Activated CD4-positive, alpha-beta T cell treated with anti-CD3 and anti-CD28 coated beads for 36 hours (primary cell): ENCODE measurements at places on chromosomes 3 and 15. TPM values are rescaled to one million over a fixed set of nuclear protein-coding genes. Genes with fewer than 3 reads are reported as not detected.
A peak's percentile ranks its signal among the peaks of the same experiment; 100 is the strongest.

The FILIP1L gene
- 0.11 TPM for total RNA-seq

The DAZL gene
- not detected for total RNA-seq

The CFAP20DC gene
- total RNA-seq = 2.7 TPM

The MUC13 gene
- total RNA-seq = not detected

The DENND4A gene
- 43.5 TPM for total RNA-seq

The HCN4 gene
- not detected for total RNA-seq

- peaks cover 9% of the 10 kb centered on the region for H3K4me1 ChIP-seq
- H3K27me3 ChIP-seq = no peaks in the 10 kb centered on the region
- no peak overlapping the region for H3K4me3 ChIP-seq
- H3K27ac ChIP-seq = no peak overlapping the region
- DNase-seq = no peak
Observed at GRCh38 chr3:101972430-101973162, 123.3 kb downstream of the NFKBIZ start.

GRCh38 chr3:172707967-172708366 is 2.9 kb downstream of the NCEH1 start:
- no peaks in the 10 kb centered on the region for H3K36me3 ChIP-seq
- no peak for DNase-seq
- no peak overlapping the region for H3K4me3 ChIP-seq
- H3K27ac ChIP-seq = no peak overlapping the region
- H3K4me1 ChIP-seq = peaks cover 18% of the 10 kb centered on the region

- peak overlapping the region; percentile 11 for H3K4me3 ChIP-seq
- peaks cover 31% of the 10 kb centered on the region for H3K4me1 ChIP-seq
- H3K27ac ChIP-seq = no peak overlapping the region
- H3K27me3 ChIP-seq = no peaks in the 10 kb centered on the region
- H3K36me3 ChIP-seq = peaks cover 4% of the 10 kb centered on the region
- DNase-seq = peak; percentile 20
Observed at GRCh38 chr15:31455499-31455898, 128.9 kb downstream of the KLF13 start.

- no peaks in the 10 kb centered on the region for H3K4me1 ChIP-seq
- no peak overlapping the region for H3K4me3 ChIP-seq
- H3K36me3 ChIP-seq = no peaks in the 10 kb centered on the region
- no peaks in the 10 kb centered on the region for H3K27me3 ChIP-seq
- DNase-seq = no peak
Observed at GRCh38 chr3:129360171-129360611, 68.2 kb downstream of the EFCAB12 start.

DNA sequence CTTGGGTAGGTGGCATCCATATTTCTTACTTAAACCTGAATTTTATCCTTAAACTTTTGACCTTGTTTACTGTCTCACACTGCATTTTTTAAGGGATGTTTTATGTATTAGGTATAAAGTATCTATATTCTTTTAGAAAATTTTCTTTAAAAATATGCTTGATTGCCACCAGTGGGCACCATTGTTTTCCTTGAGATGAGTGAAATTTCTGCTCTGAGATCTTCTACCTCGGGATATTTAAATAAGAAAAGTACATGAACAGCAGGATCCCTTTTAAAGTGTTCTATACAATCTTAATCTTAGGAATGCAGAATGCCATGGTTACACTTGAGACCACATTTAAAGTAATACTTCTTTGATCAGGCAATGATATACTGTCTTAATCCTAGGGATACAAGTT is 108.7 kb downstream of the SLMAP start:
- no peaks in the 10 kb centered on the region for H3K4me1 ChIP-seq
- no peak overlapping the region for H3K27ac ChIP-seq
- H3K27me3 ChIP-seq = no peaks in the 10 kb centered on the region
- no peak overlapping the region for H3K4me3 ChIP-seq

GRCh38 chr3:22377421-22377820 is 626.4 kb upstream of the ZNF385D start:
- H3K27ac ChIP-seq = no peak overlapping the region
- H3K4me1 ChIP-seq = peaks cover 4% of the 10 kb centered on the region
- DNase-seq = no peak
- peaks cover 16% of the 10 kb centered on the region for H3K27me3 ChIP-seq

GRCh38 chr3:195908694-195909581 is 587 bp upstream of the TNK2 start:
- H3K27ac ChIP-seq = peak overlapping the region; percentile 100
- H3K27me3 ChIP-seq = no peaks in the 10 kb centered on the region
- H3K4me1 ChIP-seq = peaks cover 39% of the 10 kb centered on the region
- H3K4me3 ChIP-seq = peak overlapping the region; percentile 78
- H3K36me3 ChIP-seq = peaks cover 7% of the 10 kb centered on the region
- DNase-seq = peak; percentile 63

DNA sequence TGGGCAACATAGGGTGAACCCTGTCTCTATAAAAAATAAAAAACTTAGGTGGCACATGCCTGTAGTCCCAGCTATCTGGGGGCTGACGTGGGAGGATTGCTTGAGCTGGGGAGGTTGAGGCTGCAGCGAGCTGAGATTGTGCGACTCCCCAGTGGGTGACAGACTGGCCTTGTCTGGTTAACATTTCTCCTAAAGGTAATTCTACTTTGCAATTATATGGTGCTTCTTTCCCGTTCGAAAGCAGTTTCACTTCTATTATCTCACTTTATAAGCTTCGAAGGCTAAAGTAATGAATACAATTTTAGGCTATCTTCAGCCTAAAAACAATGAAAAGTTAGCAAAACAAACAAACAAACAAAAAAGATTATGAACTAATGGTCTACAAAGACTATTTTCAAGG is 35.3 kb downstream of the COMMD2 start:
- no peaks in the 10 kb centered on the region for H3K4me1 ChIP-seq
- H3K4me3 ChIP-seq = no peak overlapping the region
- no peaks in the 10 kb centered on the region for H3K27me3 ChIP-seq

DNA sequence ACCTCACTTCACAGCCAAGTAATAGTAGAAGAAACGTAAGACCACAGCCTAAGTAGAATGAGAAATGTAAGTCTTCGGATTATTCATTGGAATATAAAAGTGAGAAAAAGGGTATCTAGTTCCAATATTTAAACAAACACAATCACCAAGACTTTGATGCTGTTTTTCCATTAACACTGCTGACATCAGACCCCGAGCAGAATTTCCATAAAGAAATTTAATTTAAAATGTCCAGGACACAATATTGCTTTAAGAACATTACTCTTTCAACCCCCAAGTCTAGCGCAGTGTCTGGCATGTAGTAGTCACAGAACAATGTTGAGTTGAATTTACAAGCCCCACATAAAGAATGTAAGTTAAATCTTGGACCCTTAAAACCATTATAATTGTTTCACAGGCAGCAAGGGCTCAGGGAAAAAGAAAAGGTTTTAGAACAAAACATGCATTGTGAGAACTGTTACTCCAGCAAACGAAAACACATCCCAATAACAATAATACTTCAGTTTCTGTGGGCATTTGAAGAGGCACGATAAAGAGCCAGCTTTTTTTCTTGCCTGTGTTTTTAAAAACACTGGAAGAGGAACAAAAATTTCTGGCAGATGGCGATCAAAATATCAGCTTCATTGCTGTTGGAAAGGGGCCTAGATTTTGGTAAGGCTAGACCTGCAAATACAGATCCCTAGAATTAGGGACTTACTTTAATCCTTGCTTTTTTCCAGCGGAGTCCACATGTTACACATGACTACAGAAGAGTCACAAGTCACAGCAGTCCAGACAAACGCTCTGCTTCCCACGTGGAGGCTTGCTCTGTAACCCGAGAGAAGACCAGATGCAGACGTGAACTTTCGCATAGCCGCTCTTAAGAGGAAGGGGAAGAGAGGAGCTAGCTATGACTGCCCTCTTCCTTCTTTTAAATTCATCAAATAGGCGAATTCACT is 77.9 kb upstream of the IGSF10 start:
- no peak overlapping the region for H3K4me3 ChIP-seq
- H3K4me1 ChIP-seq = no peaks in the 10 kb centered on the region
- DNase-seq = no peak

DNA sequence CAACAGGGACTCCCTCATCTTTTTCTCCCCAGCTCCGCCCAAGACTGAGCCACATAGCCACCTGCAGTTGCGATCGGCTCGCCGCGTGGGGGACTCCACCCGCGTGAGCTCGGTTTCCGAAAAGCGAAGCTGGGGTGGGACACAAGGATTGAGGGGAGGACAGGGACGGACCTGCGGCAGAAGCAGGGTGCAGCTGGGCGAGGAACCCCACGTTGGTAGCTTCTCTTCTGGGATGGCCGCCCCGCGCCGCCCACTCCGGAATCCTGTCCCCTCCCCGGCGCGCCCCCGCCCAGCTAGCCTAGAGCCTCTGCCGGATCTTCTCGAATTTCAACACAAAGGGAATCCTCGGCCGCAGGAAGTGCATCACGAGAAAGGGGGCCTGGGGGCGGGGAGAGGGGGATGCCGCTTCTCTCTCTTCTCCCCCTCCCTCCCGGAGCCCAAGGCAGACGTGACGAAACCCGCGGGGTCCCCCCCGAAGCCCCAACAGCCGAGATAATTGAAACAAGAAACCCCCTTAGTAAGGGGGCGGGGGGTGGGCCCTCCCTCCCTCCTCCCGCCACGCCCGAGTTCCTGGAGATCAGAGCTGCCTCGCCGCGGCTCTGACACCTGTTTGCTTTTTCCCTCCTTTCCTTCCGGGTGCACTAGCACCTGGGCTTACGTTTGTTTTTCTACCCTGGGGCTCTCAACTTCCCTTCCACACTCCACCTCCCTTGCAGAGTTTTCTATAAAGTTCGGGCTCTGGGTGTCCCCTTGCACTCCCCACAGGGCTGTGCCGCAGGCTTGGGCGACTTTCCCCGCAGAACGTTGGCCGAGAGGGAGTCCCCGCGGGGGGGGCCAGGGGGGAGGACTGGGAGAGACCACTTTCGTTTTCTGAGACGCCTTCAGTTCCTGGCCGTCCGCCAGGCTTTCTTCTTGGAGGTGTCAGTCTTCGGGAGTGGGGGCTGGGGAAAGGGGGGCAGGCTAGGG is 1.3 kb upstream of the KCNH8 start:
- H3K27ac ChIP-seq = peak overlapping the region; percentile 73
- H3K4me3 ChIP-seq = peak overlapping the region; percentile 81
- DNase-seq = peak; percentile 79
- H3K27me3 ChIP-seq = peaks cover 38% of the 10 kb centered on the region
- H3K36me3 ChIP-seq = no peaks in the 10 kb centered on the region

DNA sequence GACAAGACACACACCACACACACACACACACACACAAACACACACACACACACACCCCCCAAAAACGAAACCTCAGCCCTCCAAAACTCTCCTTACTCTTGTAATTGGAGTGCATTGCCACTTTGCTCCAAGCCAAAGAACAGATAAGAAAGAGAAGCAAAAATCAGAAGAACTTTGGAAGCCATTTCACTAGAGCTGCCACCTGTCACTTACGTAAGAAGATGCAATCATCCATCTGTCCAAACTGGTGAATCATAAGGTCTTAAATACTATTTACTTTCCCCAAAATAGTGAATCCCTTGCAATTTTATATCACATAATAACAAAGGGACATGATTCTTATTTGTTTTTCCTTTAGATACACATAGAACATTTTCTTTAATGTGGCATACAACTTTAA is 285.4 kb downstream of the ZBTB20 start:
- H3K36me3 ChIP-seq = no peaks in the 10 kb centered on the region
- no peak overlapping the region for H3K4me3 ChIP-seq
- H3K4me1 ChIP-seq = peaks cover 34% of the 10 kb centered on the region
- H3K27ac ChIP-seq = no peak overlapping the region

DNA sequence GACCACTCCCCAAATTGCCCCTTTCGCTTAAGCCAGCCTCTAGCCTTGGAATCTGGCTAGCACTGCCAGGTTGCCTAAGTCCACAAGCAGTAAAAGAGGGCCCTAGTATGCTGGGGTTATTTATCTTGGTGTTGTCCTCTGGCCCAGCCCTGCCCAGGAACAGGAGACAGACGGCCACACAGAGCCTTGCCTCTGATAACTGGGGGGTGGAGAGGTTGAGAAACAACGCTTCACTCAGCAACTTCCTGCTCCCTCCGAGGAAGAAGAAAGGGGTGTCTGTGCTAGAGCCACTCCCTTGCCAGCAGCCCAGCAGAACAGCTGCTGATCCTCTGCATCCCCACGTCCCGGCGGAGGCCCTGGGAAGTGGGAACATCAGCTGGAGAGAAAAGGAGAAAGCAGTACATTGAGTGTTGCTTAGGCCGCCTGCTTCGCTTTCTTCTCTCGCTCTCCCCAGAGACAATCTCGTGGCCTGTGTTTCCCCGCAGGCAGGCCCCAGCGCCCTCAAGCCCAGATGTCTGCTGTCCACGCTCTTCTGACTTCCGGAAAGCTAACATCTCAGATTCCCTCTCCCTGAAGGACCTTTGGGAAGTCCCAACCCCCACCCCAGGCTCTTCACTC is 22.6 kb upstream of the C3orf70 start:
- no peak overlapping the region for H3K27ac ChIP-seq
- peaks cover 9% of the 10 kb centered on the region for H3K27me3 ChIP-seq
- H3K4me1 ChIP-seq = no peaks in the 10 kb centered on the region
- H3K4me3 ChIP-seq = no peak overlapping the region
- no peak for DNase-seq

- H3K27ac ChIP-seq = peak overlapping the region; percentile 71
- H3K4me3 ChIP-seq = peak overlapping the region; percentile 82
- peak; percentile 23 for DNase-seq
- peaks cover 20% of the 10 kb centered on the region for H3K4me1 ChIP-seq
- peaks cover 64% of the 10 kb centered on the region for H3K27me3 ChIP-seq
Observed at GRCh38 chr3:192916371-192917027, 1.2 kb downstream of the MB21D2 start.

GRCh38 chr15:94380798-94381197 is 149.4 kb downstream of the MCTP2 start:
- no peaks in the 10 kb centered on the region for H3K4me1 ChIP-seq
- H3K4me3 ChIP-seq = no peak overlapping the region
- H3K27ac ChIP-seq = no peak overlapping the region
- H3K27me3 ChIP-seq = no peaks in the 10 kb centered on the region

DNA sequence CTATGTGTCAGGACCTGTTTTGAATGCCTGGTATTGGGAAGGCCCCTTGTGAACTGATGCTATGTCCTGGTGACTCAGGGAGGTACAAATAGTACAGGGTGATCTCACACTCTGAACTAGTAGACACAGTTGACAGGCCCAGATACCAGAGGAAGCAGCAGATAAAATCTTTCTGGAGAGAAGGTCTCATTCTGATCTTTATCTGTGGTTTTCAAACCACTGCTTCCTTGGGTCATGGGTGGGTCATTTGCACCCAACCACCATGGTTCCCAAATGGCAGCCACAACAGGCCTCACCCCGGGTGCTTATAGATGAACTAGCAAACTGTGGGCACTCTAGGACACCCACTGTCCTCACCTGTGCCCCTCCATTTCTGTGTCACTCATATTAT is 43.4 kb downstream of the PXYLP1 start:
- no peak overlapping the region for H3K4me3 ChIP-seq
- H3K36me3 ChIP-seq = peaks cover 2% of the 10 kb centered on the region
- H3K27me3 ChIP-seq = no peaks in the 10 kb centered on the region
- DNase-seq = peak; percentile 41
- peaks cover 29% of the 10 kb centered on the region for H3K4me1 ChIP-seq

GRCh38 chr3:170632780-170633179 is 46.9 kb upstream of the SLC7A14 start:
- no peak overlapping the region for H3K27ac ChIP-seq
- H3K36me3 ChIP-seq = no peaks in the 10 kb centered on the region
- peaks cover 21% of the 10 kb centered on the region for H3K27me3 ChIP-seq
- peaks cover 2% of the 10 kb centered on the region for H3K4me1 ChIP-seq
